ENCODE measurements at places on chromosomes 1 and 21.

GRCh38 chr1:110604586-110605148, 1.5 kb downstream of the KCNA2 start:
- no peak for DNase-seq

DNA sequence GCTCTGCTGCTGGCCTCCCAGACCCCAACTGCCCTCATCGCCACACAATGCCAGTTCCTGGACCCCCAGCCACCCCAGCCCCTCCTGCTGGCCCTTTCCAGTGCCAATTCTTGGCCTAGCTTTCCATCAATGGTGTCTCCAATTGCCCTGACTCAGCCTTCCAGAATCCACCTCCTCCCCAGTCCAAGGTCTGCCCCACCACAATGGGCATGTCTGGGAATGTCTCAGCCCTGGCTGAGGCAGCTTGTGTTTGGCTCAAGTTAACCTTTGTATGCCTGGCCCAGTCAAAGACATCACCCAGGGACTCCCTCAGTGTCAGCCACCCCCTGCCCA, 16.4 kb downstream of the ALDH4A1 start:
- DNase-seq = no peak

GRCh38 chr1:225713281-225713680, 60.4 kb upstream of the ENAH start:
- no peak for DNase-seq

GRCh38 chr1:186715887-186716809, 35.9 kb upstream of the PTGS2 start:
- no peak for DNase-seq

- no peak for DNase-seq
These were observed 9.1 kb downstream of the TLR5 start for GRCh38 chr1:223133824-223134435.

Measured in AG04449 (cell line).